ENCODE measurements at places on chromosomes 1 and 21. TPM values are rescaled to one million over a fixed set of nuclear protein-coding genes. Genes with fewer than 3 reads are reported as not detected.

PTPN7 gene
- not detected for total RNA-seq

FCAMR gene
- total RNA-seq, result not detected

RGSL1 gene
- not detected for total RNA-seq

DNA sequence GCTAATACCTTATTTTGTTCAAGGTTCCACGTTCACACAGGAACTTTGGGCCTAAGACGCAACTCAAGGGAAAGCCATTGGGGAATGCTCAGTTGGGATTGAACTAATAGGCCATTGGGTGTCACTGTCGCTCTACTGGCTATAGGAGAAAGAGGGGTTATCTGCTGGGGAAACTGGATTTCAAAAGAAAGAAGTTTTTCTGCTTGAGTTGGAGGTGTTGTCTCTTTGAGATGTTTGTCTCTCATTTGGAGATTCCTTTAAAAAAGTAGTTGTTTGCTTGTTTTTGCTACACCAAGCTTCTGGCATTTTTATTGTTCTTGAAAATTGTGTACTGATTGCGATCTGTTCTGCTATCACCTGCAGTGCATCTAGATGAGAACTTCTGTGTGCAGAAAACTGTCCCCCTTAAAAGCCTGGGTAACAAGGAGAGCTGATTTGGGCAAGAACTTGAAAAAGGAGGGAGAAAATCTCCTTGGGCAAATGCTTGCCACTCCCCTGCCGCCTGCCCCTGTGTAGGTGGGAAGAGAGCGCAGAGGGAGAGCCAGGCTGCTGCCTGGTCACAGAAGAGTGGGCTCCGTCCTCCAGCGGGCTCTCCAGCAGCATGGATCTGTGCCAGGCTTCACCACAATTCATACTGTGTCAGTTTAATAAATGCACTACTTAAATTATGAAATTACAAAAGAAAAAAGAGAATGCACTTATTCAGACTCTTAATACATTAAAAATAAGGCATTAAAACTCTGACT is 39.9 kb downstream of the PEX14 start:
- H3K4me3 ChIP-seq, result no peak overlapping the region
- DNase-seq, result peak; percentile 16

DNA sequence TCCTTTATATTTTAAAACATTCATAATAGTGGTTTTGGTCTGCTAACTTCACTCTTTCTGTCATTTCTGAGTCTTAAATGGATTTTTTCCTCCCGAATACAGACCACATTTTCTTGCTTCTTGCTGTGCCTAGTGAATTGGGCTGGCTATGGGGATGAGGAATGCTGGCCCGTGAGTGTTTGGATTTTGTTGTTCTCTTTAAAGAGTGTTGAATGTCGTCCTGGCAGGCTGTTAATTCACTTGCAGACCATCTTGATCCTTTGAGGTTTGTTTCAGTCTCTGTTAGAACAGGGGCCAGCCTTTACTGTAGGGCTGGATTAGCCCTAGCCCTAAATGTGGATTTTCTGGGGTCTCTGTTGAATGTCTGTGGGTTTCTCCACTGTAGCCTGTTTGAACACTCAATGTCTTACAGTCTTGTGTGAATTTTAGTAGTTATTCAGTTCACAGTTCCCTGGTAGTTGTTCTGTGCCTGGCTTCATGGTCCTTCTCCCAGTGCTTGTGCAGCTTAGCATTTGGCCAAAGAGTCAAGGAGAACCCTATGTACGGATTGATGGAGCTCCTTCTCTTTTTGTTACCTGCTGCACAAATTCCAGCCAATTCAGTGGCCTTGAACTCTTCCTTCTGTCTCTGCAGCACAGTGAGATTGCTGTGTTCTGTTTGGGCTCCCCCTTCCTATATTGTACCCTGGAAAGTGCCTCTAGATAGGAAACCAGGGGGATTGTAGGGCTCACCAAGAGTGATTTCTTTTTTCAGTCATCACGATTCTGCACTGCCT is 95.7 kb downstream of the DYRK1A start:
- H3K36me3 ChIP-seq, result peaks cover 7% of the 10 kb centered on the region
- H3K4me1 ChIP-seq, result peaks cover 84% of the 10 kb centered on the region
- peak overlapping the region; percentile 78 for H3K4me3 ChIP-seq
- H3K27ac ChIP-seq, result peak overlapping the region; percentile 71
- DNase-seq, result no peak

- H3K4me1 ChIP-seq, result peaks cover 7% of the 10 kb centered on the region
- H3K36me3 ChIP-seq, result no peaks in the 10 kb centered on the region
These were observed 276.4 kb upstream of the B3GALT2 start for GRCh38 chr1:193462629-193463320.

CFHR5 gene
- total RNA-seq, result not detected

GRCh38 chr1:24771574-24771973 is 26.3 kb downstream of the CLIC4 start:
- no peak for DNase-seq
- H3K4me3 ChIP-seq, result peak overlapping the region; percentile 67
- peaks cover 84% of the 10 kb centered on the region for H3K4me1 ChIP-seq
- H3K27me3 ChIP-seq, result no peaks in the 10 kb centered on the region
- peaks cover 23% of the 10 kb centered on the region for H3K36me3 ChIP-seq

GRCh38 chr1:234602334-234603220 is 7.4 kb downstream of the IRF2BP2 start:
- H3K27ac ChIP-seq, result peak overlapping the region; percentile 90
- peaks cover 86% of the 10 kb centered on the region for H3K4me1 ChIP-seq
- peak overlapping the region; percentile 97 for H3K4me3 ChIP-seq
- peaks cover 41% of the 10 kb centered on the region for H3K36me3 ChIP-seq

DNA sequence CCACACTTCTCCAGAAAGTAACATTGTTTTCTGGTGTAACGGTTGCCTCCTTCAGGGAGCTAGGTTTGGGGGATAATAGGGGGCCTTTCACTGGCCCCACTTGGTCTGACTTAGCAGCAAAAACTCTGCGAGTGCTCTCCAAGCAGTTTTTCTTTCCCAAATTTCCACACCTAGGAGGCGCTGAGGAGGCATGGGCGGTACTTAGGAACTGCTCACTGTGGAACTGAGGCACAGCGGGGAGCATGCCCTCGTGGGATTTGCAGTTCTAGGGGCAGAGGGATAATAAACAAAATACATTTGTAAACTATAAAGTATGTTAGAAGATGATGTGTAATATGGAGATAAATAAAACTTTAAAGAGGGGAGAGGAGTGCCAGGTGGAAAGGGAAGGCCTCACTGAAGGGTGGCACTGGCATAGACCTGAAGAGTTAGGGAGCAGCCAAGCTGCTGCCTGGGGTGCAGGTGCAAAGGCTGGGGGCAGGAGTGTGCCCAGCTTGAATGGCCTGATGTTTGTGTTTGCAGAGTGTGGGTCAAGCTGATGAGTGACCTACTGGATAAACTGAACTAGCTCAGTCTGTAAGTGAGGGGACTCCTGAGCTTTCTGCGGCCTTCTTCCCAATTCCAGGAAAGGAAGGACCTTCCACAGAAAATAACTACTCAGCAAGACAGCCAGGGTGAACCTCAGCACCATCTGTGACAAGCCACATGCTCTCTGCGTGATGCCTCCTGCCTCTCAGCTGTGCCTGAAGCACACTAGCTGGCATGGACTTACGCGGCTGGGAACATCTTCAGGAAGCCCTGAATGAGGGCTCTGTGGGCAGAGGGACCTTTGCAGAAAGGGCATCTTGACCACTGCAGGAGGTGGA is 1.9 kb downstream of the EPHX1 start:
- H3K27me3 ChIP-seq, result no peaks in the 10 kb centered on the region
- H3K4me1 ChIP-seq, result peaks cover 37% of the 10 kb centered on the region
- H3K27ac ChIP-seq, result no peak overlapping the region
- H3K36me3 ChIP-seq, result no peaks in the 10 kb centered on the region
- DNase-seq, result no peak
- peak overlapping the region; percentile 89 for H3K4me3 ChIP-seq

GRCh38 chr21:32380940-32381339 is 11.9 kb downstream of the URB1 start:
- H3K4me3 ChIP-seq, result no peak overlapping the region
- H3K36me3 ChIP-seq, result peaks cover 56% of the 10 kb centered on the region
- peak overlapping the region; percentile 91 for H3K27ac ChIP-seq

GRCh38 chr21:31658053-31658452 is 1.4 kb upstream of the SOD1 start:
- H3K4me3 ChIP-seq, result 0 out of 2 replicates have a peak overlapping the region, but pooled peaks have one; percentile 5
- DNase-seq, result no peak
- H3K27me3 ChIP-seq, result peaks cover 7% of the 10 kb centered on the region
- peaks cover 15% of the 10 kb centered on the region for H3K36me3 ChIP-seq

GRCh38 chr1:42747125-42747524 is 7.1 kb upstream of the CLDN19 start:
- H3K27ac ChIP-seq, result no peak overlapping the region
- H3K27me3 ChIP-seq, result peaks cover 2% of the 10 kb centered on the region
- no peak overlapping the region for H3K4me3 ChIP-seq
- H3K36me3 ChIP-seq, result peaks cover 22% of the 10 kb centered on the region
- no peak for DNase-seq

MCOLN3 gene
- total RNA-seq, result not detected

PRAMEF18 gene
- not detected for total RNA-seq

DNA sequence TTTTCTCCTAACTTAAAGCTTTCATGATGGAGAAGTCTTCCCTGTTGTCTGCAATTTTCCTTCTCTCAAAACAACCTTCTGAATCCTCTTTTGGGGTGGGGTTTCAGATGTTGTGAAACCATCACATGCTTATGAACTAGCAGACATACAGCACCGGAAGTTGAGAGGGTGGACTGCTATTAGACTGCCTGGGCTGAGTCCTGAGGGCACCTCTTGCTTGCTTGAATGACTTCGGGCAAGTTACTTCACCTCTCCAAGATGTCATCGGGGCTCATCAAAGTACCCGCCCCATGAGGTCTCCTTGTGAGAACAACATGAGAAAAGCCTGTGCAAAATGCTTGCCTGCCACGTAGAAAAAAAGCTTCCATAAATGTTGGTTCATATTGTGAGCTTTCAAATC is 89.6 kb downstream of the CCDC185 start:
- no peak overlapping the region for H3K27ac ChIP-seq
- no peak overlapping the region for H3K4me3 ChIP-seq
- no peaks in the 10 kb centered on the region for H3K4me1 ChIP-seq
- H3K27me3 ChIP-seq, result peaks cover 40% of the 10 kb centered on the region

- no peak for DNase-seq
- H3K4me1 ChIP-seq, result peaks cover 53% of the 10 kb centered on the region
- no peaks in the 10 kb centered on the region for H3K36me3 ChIP-seq
These were observed 366.4 kb upstream of the ZP4 start for GRCh38 chr1:238257018-238257621.

DNA sequence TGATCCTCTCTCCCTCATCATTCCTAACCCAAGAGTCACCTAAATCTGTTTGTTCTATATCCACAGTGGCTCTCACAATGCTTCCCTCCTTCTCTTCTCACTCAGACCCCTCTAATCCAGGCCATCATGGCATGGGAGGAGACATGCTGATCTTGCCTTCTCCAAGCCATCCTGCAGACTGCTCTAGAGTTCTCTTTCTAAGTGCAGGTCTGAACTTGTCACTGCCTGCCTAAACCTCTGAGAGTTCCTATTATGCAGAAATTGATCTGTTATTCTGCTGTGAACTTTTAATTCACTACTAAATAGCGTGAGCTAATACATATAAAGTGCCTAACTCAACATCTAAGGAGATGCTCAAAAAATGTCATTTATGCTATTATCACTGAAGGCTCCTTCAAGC is 26.8 kb downstream of the LAMC2 start:
- no peak overlapping the region for H3K4me3 ChIP-seq
- DNase-seq, result no peak
- H3K36me3 ChIP-seq, result no peaks in the 10 kb centered on the region
- H3K4me1 ChIP-seq, result peaks cover 63% of the 10 kb centered on the region

DNA sequence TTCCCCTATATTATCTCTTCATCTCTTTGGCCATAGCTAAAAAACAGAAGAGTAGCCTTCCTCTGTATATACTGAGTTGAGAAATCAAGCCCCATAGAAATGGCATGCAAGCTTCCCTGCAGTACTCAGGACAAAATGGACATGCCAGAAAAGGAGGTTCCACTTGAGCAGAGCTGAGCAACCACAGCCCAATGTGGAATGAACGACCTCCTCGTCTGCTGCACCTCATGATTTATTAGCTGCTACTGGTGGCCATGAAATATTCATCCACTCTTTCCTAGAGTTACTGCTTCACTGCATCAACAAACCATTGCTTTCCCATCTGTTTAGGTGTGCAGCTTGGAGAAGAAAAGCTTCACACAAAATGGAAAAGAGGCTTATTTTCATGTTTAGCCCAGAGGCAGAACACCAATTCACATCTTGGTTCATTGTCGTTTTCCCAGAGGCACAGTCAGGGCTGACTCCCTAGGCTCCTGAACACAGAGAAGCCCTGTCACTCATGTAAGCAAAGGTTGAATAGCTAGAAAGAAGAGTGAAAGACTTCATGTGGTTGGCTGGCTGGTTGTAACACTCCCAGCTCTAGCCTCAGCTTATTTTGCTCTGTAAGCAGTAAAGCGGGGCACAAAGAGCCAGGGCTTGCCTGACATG is 148.0 kb downstream of the TSEN15 start:
- no peak overlapping the region for H3K27ac ChIP-seq
- peaks cover 7% of the 10 kb centered on the region for H3K4me1 ChIP-seq
- H3K4me3 ChIP-seq, result no peak overlapping the region
- no peaks in the 10 kb centered on the region for H3K36me3 ChIP-seq
- H3K27me3 ChIP-seq, result peaks cover 4% of the 10 kb centered on the region

TSPEAR gene
- total RNA-seq, result not detected

LDLRAD2 gene
- not detected for total RNA-seq

- peaks cover 19% of the 10 kb centered on the region for H3K4me1 ChIP-seq
- no peak for DNase-seq
- H3K36me3 ChIP-seq, result peaks cover 40% of the 10 kb centered on the region
These were observed 101.3 kb downstream of the FAF1 start for GRCh38 chr1:50858761-50859160.

- no peaks in the 10 kb centered on the region for H3K36me3 ChIP-seq
- H3K4me3 ChIP-seq, result no peak overlapping the region
- DNase-seq, result no peak
- no peak overlapping the region for H3K27ac ChIP-seq
- H3K27me3 ChIP-seq, result peaks cover 8% of the 10 kb centered on the region
These were observed 23.0 kb upstream of the KIFAP3 start for GRCh38 chr1:170097449-170097948.

GRCh38 chr21:38491536-38491935 is 6.7 kb downstream of the ERG start:
- DNase-seq, result no peak
- no peak overlapping the region for H3K4me3 ChIP-seq
- H3K27me3 ChIP-seq, result peaks cover 4% of the 10 kb centered on the region
- peaks cover 16% of the 10 kb centered on the region for H3K4me1 ChIP-seq
- no peak overlapping the region for H3K27ac ChIP-seq

- H3K4me3 ChIP-seq, result no peak overlapping the region
- no peak for DNase-seq
- H3K36me3 ChIP-seq, result peaks cover 2% of the 10 kb centered on the region
- no peak overlapping the region for H3K27ac ChIP-seq
- H3K4me1 ChIP-seq, result peaks cover 46% of the 10 kb centered on the region
These were observed 38.2 kb downstream of the JUN start for GRCh38 chr1:58745666-58746065.

Measured in HFFc6 (cell line).